Myocyte (in vitro differentiated cells): ENCODE measurements at places on chromosomes 1 and 21.
A peak's percentile ranks its signal among the peaks of the same experiment; 100 is the strongest.

GRCh38 chr1:246107516-246108277 is 399.4 kb downstream of the SMYD3 start:
- DNase-seq = peak; percentile 36

DNA sequence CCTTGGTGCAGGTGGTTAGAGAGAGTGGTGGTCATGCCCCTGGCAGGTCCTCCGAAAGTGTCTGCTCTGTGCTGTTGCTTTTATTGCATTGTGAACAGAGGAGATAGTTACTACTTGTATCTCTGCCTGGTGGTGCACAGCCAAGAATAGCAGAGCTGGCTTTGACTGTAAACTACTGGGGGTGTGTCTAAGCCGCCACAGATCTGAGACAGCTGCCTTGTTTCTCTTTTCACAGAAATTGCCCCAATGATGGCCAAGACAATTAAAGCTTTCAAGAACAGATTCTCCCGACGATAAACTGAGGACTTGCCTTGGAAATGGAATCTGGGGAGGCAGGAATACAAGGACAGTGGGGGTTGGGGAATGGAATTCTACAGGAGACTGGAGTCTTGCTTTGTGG is 16.0 kb downstream of the ELOA start:
- DNase-seq = peak; percentile 33

- DNase-seq = peak; percentile 48
Observed at GRCh38 chr1:156616463-156616862, 2.8 kb upstream of the HAPLN2 start.

DNA sequence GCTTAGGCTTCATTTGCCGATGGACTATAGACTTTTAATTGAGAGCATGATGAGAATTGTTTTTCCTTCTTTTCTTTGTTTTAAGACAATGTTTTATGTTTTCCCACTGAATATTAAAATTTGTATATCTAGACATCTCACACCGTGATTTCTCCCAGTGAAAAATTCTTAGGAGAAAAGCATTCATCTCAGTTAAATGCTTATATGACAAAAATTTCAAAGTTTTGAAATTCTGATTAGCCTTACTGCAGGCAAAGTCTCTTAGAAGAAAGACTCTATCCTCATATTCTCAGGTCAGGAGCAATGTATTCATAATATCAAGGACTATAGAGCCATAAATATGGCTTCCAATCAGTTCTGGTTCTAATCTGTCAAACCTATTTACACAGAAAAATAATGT is 2085.0 kb downstream of the NCAM2 start:
- no peak for DNase-seq

GRCh38 chr1:90480271-90480835 is 236.7 kb downstream of the BARHL2 start:
- DNase-seq = no peak

- no peak for DNase-seq
Observed at GRCh38 chr1:101733340-101733739, 263.4 kb downstream of the OLFM3 start.

DNA sequence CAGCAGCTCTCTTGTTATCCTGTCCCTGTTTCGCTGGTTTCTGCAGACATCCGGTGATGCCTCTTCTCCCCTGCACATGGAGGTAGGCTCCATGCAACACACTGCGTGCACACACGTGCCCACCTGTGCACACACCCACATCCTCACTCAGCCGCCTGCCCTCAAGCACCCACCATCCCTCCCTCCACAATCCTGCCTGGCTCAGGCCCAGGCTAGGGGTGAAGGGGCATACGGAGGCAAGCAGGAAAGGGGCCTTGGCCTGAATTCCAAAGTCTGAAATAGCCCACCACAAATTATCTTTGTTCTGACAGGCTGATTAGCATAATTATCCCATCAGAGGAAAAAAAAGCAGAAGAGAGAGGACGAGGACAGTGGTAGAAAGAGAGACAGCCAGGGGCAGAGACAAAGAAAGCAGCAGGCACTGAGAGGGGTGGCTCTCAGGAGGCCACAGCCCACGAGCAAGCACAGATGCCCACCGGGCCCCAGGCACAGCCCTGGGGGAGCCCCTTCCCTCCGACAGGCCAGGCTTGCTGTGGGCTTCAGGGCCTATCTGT is 73.2 kb downstream of the GRIK3 start:
- DNase-seq = no peak

GRCh38 chr1:235910357-235911299 is 43.9 kb upstream of the LYST start:
- peak; percentile 96 for DNase-seq

- no peak for DNase-seq
Observed at GRCh38 chr21:31855180-31855579, 17.6 kb upstream of the HUNK start.

GRCh38 chr1:207393610-207394009 is 60.5 kb upstream of the CR2 start:
- DNase-seq = peak; percentile 81
